ENCODE measurements at places on chromosomes 3 and 15.

- DNase-seq: no peak
Measured at GRCh38 chr15:74036271-74037170, 42.0 kb downstream of the PML start.

DNA sequence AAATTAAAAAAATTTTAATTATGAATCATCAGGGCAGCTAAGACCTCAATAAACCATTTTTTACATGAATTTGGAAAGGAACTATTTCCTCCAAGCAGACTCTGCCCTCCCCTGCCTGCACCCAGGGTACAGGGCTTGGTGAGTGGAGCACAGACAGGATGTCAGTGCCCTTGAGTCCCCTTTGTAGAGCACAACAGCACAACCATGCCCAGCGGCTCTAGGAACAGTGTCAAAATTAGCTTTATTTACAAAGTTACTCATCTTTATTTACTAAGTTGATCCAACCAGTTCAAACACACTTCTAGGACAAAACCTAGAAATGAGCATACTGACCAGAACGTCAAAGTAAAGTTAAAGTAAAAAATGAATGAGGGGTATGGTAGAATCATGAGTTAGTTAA lies 90.6 kb upstream of the TSC22D2 start:
- DNase-seq: no peak

- DNase-seq: no peak
Measured at GRCh38 chr15:64430000-64430735, 30.2 kb upstream of the ZNF609 start.

DNA sequence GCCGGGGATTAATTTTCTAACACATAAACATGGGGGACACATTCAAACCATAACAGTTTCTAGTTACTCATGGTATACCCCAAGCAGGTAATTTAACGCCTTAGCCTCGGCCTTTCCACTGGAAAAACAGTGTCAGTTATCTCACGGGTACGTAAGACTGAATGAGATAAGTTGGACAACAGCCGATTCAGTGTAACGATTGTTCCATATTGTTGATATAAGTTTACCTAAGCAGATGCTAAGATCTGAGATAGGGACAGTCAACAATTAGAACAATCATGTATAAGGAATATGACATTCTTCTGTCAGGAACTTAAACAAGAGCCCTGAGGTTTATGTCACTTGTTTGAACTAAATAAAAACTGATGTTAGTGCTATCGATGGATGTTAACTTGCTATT lies 130.8 kb downstream of the GHSR start:
- DNase-seq: no peak

GRCh38 chr15:25714538-25714840 lies 148.6 kb downstream of the ATP10A start:
- DNase-seq: no peak

DNA sequence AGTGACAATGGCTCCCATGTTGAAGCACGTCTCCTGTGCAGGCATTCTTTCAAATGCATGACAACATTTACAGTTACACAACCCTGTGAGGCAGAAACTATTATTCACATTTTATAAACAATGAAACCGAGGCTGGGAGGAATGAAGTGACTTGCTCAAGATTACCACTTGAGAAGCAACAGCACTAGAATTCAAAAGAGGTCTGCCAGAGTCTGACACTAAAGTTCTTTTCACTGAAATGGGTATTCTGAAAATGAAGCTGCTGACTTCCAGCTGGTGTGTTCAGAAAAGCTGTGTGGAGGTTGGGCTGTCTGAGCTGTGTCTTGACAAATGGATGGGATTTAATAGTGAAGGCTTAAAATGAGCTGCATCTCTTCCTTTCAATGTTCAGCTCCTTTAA lies 104.4 kb downstream of the THSD4 start:
- DNase-seq: no peak

- no peak for DNase-seq
Measured at GRCh38 chr3:172449466-172450149, 1.4 kb upstream of the GHSR start.

DNA sequence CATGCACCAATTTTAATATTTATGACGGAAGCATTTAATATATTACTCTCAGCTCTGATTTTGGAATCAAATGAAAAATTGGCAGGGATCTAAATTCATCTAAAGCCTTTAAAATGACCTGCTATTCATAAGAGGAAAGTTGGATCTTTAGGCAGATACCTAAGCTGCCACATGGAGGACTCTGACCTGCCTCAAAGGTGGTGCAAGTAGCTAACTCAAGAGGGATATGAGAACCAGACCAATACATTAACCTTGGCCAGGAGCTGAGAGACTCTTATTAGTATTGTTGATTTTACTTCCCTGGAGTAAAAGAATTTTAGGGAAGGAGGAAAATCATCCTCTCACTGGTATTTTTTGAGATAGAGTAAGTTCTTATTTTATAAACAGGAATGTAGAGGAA lies 17.7 kb downstream of the ZNF654 start:
- DNase-seq: no peak

DNA sequence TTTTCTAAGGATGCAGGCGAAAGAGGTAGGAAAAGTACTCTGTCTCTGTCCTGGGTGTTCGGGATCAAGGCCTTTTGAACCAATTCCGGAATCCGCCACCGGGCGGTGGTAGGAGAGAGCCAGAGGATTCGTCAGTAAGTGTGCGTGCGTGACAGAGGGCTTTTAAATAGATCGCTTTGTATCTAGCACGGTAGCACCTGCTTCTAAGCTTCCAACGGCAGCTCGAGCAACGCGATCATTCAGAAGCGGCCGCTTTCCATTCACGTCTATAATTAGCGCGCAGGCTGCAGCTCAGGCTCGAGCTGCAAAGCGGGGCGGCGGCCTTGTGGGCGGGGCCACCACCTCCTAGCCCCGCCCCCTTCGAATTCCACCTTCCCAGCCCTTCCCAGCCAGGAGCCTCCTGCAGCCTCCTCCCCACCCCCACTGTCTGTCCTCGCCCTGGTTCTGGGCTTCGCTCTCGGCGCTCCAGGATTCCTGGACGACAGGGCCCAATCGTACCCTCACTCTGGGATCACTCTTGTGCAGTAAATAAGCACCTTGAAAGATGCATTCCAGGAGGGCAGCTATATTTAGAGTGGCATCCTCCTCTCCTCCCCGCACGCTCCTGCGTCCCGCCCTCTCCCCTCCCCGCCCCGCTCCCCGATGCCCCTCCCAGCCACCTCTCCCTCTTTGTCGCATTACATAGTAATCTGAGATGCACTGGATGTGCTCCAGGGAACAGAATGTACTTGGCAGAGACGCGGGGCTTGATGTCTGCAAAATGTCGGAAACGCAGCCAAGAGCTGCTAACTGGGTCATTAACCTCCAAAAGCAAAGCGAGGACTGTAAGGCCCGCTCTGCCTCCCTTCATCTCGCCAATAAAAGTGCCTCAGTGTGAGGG lies 224.1 kb upstream of the TPRG1 start:
- no peak for DNase-seq

GRCh38 chr3:23219117-23219516 lies 16.0 kb downstream of the UBE2E2 start:
- no peak for DNase-seq

DNA sequence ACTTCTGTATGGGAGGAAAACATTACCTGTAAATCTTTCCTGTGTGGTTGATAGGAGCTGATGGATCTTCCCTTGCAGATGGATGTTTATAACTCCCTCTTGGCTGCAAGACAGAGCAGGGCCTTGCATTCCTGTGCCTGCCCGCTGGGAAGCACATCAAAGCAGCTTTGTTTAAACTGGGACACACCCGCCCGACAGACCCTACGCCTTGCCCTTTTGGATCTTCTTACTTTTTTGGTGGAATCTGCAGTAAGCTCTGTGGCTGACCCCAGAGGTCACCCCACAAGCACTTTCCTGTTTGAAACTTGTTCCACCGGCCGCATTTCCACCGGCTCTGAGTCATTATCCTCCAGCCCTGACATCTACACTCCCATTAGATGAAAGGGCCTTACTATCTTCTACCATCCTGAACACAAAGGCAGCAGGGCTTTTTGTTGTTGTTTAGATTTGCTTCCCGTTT lies 244.1 kb upstream of the STT3B start:
- peak; percentile 15 for DNase-seq

GRCh38 chr15:85762756-85763127 lies 32.0 kb downstream of the KLHL25 start:
- no peak for DNase-seq

DNA sequence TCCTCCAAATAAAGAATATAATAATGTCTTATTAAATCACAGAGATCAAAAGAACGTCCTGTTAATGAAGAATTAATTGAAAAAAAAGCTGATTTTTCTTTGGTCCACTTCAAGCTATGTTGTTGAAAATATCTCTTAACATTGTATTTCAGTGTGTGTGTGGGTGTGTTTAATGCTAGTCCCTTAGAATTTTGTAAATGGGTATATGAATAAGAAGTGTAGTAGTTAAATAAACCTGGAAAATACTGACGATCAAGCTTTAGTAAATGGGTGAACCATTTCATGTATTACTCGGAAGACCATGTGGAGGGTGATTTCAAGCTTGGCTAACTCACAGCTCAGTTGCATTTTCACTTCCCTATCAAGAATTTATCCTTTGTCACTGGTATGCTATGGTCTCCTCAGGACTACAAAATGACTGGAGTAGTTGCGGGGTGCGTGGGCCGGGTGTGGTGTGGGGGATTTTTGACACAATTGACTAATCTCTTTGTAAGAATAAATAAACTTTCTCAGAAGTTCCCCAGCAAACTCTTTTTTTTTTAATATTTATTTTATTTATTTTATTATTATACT lies 586.4 kb downstream of the GRM7 start:
- no peak for DNase-seq

- DNase-seq: no peak
Measured at GRCh38 chr3:167940241-167940640, 155.5 kb downstream of the GOLIM4 start.

GRCh38 chr15:101803676-101804075 lies 367 bp downstream of the OR4F6 start:
- no peak for DNase-seq

- DNase-seq: no peak
Measured at GRCh38 chr3:119311081-119311925, 17.1 kb downstream of the ARHGAP31 start.

DNA sequence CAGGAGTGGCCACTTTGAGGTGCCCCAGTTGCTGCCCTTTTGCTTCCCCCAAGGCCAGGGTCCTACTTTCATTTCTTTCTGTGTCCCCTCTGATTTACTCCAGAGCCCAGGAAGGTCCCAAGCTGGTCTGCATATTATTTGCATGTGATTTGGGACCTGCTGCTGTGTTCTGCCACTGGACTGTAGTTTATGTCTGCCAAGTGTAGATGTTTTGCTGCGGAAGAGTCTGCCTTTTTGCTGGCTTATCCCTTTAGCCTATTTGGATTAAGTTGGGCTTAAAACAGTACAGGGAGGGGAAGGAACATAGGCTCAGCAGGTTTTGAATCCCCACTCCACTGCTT lies 21.4 kb downstream of the NOX5 start:
- no peak for DNase-seq

DNA sequence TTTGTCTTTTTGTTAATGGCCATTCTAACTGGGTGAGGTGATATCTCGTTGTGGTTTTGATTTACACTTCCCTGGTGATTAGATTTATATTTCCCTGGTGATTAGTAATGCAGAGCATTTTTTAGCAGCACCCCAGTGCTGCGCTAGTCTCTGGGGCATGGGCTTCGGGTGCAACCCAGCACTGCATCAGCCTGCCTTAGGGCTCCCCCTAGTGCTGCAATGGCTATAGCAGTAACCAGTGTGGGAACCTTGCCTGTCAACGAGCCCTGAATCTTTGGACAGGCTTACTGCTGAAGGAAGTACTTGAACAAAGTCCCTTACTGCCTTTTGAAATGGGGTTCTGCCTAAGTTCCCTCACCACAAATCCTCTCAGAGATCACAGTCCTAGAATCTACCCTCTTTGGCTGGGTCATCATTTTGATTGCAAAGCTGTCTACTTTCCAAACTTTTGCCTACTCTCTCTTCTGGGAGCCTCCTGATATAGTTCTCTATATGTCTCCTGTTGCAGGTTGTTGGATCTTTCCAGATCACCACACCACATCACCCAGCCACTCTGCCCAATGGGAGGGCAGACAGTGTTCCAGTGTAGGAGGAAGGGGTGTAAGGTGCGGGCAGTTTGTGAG lies 79.2 kb upstream of the CCNL1 start:
- DNase-seq: peak; percentile 65

GRCh38 chr3:12316729-12317351 lies 28.0 kb downstream of the PPARG start:
- DNase-seq: no peak

GRCh38 chr15:94286583-94286982 lies 55.2 kb downstream of the MCTP2 start:
- no peak for DNase-seq

GRCh38 chr3:53102601-53103147 lies 27.6 kb downstream of the RFT1 start:
- DNase-seq: peak; percentile 23

GRCh38 chr3:6785726-6786125 lies 75.2 kb upstream of the GRM7 start:
- no peak for DNase-seq

DNA sequence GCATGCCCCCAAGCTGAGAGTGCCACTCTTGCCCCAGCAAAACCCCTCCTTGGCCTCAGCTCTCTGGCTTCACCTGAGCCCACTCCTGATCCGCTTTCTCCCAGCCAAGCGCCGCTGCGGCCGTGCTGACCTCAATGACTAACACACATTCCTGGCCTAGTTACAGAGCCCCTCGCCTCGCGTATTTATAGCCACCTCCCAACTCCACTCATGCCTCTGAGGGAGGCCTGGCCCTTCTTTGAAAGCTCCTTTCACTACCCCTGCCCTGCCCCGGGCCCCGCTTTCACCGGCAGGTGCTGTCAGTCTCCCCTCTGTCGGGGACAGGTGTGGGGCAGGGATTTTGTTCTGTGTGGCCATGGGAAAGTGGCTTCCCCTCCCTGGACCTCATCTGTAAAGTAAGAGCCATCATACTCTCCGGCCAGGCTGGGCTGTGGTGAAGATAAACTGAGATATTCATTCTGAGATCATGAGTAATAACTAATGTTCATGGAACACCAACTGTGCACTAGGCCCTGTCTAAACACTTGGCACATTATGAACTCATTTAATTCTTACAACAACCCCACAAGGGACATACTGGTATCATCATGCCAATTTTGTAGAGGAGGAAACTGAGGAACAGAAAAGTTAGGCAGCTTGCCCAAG lies 13.2 kb upstream of the ATP2B2 start:
- DNase-seq: no peak

GRCh38 chr15:93030430-93031102 lies 58.4 kb downstream of the RGMA start:
- peak; percentile 42 for DNase-seq

DNA sequence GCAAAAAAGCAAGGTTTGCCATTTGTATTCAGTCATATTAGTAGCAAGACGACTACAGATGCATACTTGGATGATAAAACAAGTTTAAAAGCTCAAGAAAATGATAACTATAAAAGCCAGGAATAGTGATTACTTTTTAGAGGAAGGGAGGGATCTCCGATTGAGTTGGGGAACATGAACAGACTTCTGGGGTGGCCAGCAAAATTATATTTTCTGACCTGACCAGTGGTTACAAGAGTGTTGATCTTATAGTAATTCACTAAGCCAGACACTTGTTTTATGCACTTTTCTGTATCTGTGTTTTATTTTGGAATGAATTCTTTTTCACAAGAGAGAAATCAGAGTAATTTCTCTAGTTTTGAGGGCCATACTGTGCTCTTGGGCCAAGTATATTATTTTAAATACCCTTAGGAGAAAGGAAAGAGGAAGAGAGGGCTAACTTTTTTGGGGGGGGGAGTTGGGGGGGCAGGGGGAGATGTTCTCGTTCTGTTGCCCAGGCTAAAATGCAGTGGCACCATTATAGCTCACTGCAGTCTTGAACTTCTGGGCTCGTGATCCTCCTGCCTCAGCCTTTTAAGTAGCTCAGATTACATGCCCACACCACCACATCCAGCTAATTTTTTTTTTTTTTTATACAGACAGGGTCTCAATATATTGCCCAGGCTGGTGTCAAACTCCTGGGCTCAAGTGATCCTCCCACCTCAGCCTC lies 57.3 kb downstream of the TGFBR2 start:
- no peak for DNase-seq

- no peak for DNase-seq
Measured at GRCh38 chr3:195889870-195890295, 18.5 kb downstream of the TNK2 start.
